ENCODE measurements at places on chromosomes 2 and 18.

GRCh38 chr2:109463891-109464290 is 149.9 kb downstream of the SEPTIN10 start:
- no peak for DNase-seq

GRCh38 chr2:215554689-215555498 is 119.0 kb upstream of the FN1 start:
- no peak for DNase-seq

DNA sequence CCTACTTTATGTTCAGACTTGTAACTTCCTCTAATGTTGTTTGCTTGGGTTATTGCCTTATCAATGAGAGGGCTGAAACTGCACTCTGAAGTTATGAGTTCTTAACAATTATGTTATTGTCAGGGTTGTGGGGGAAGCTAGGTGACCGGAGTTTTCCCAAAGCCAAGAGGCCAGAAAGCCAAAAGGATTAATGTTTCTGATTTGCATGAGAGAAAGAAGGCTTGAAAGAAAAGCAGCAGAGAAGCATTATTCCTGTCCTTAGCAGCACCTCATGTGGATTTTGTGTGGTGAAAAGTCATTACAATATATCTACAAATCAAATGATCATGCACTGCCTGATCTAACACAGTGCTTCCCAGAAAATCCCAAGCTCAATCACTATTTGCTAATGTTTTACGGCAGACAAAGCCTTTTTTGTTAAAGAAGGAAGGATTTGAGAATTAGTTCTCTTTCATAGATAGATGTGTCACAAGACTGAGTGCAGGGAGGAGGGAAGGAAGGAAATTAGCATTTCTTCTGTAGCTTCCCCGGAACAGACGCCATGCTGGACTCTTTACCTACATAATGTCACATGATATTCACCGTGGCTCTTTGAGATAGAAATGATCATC is 203.2 kb downstream of the ALK start:
- DNase-seq, result no peak

GRCh38 chr2:171909266-171909665 is 13.0 kb upstream of the HAT1 start:
- no peak for DNase-seq

GRCh38 chr2:95001051-95001562 is 24.4 kb upstream of the MAL start:
- DNase-seq, result no peak

GRCh38 chr2:200716386-200716785 is 95.3 kb upstream of the BZW1 start:
- DNase-seq, result no peak

DNA sequence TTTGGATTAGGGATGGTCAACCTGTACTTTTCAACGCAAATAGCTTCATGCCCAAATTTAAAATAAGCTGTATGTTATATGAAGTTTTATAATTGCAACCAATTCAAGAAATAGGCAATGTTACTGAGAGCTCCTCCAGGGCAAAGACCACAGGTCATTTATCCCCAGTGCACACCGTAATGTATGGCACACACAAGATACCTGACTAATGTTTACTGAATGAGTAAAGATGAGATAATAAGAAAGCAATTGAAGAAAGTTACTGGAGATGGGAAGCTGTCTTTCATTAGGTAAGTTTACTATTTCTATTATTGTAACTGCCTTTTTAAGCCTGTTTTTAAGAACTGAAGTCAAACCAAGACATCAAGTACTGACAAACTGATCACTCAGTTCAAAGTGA is 184.5 kb upstream of the VRK2 start:
- DNase-seq, result no peak

- DNase-seq, result no peak
These were observed 204.5 kb upstream of the CXCR4 start for GRCh38 chr2:136322428-136322827.

DNA sequence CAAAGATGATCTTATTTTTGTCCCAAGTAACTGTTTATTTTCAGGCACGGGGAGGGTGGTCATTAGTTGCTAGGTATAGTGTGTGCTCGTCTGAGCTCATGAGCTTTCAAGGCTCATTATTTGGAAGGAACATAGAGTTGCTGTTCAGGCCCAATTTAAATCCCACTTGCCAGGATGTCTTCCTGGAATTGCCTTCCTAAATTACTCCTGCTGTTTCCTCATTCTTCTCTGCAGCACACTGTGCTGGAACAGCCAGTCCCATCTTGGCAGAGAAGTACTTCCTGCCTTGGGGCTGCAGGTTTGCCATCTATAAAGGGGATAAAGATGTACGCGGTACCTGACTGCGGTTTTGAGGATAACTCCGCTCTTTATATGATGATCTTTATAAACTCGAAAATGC is 37.3 kb downstream of the GREB1 start:
- DNase-seq, result peak; percentile 16

DNA sequence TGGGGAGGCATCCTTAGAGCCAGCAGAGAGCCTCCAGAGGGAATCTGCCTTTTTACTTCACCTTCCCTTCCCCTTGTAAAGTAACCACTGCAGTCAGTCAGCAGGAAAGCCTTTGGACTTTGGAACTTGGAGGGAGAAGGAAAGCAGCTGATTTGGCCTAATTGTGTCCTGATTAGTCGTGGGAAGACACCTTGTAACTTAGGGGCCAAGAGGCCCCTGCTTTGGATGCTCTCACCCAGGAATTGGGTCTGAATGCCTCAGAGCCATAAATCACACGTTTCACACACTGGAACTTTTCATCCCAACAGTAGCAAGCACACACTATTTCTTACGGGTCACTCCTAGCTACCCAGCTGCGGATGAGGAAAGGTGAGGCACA is 81.0 kb upstream of the PPM1B start:
- no peak for DNase-seq

DNA sequence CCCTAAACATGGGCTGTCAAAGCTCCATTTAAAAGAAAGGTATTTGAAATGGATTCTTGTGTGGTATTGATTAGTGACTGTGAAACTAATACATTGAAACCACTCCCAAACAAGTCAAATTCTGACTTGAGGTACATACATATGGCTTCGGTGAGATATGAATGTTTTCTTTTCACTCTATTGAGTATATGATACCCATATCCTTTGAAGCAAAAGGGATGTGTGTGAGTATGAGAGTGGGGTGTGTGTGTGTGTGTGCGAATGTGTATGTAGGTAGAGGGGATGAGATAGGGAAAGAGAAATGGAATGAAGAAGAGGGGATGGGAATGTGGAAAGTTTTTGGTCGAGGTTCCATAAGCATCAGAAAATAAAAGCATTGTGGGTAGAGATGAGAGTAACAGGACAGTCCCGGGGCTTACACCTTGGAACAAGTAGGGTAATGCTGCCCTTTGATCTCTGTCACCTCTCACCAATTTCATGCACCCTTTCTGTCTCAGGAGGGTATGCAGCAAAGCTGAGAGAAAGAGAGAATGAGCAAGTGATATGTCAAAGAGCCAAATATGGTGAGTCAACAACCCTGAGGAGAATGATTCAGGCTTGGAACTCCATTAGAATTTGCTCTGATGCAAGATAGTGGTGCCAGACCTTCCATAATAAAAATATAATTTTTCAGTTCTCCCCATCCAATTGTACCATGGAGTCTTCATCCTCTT is 64.0 kb upstream of the ZEB2 start:
- no peak for DNase-seq

DNA sequence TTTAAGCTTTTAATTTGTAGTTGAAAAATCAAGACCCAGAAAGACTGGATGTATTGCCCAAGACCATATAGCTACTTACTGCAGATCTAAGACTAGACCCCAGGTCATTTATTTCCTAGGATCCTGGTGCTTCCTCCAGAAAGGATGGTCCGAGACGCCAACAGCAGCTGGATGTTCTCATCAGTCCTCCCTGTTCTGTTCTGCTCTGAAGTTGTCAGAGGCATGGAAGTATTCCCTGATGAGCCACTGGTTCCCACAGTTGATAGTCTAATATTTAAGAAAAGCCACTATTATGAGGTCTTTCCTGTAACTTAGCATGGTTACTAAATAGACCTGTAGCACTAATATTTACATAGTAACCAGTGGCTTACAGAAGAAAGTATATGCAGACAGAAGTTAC is 393.5 kb downstream of the MTX2 start:
- DNase-seq, result peak; percentile 33

DNA sequence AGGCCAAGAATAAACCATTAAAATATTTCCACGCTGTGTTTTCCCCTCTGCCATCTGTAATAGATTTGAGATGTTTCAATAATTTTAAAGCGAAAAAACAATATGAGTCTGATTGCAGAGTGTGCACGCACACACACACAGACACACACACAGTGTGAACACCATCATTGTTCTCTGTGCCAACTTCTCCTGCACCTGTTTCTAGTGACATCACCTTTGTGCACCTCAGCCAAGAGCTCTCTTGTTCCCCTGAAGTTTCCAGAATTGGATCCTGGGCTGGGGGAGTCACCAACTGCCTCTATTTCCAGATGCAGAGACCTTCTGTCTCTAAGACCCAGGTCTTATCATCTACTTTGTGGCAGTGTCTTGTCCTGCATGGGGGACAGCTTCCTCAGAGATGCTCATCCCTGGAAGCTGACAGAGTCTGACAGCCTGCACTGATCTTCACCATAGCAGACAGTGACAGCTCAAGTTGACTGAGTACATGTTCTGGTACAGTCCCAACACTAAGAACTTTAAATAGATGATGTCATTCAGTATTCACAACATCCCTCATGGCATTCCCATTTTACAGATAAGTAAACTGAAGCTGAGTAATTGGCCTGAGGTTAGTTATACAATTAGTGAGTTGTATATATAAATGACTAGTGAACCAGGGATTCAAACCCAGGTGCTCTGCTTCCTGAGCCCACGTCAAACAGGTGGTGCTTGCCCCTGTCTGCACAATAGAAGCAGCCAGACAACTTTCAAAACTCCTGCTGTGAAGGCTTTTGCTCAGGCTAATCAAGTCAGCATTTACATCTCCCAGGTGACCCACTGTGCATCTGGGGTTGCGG is 39.4 kb downstream of the ACOXL start:
- no peak for DNase-seq

DNA sequence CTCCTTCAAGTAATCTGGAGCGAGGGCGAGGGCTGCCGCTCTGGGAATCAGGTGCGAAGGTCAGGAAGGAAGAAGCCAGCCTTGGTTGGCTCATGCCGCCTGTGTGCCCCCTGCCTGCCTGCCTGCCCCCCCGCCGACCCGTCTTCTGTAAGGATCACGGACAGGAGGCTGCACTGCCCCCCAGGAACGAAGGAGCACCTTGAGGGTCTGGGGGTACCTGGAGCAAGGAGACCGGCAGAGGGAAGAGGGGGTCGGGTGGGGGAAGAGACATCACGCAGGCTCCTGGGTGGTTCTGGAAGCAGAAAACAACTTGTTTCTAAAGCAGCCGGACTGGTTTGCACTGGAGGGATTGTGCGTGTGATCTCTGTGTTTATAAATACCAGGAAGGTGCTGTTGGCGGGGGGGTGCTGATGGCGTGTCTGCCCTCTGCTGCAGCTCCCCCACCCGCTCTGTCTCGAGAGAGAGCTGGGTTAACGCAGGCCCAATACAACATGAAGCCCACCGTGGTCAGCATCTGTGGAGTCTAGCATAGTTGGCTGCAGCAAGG is 1.7 kb downstream of the FOSL2 start:
- DNase-seq, result peak; percentile 65

- DNase-seq, result no peak
These were observed 259.0 kb downstream of the PAX3 start for GRCh38 chr2:222039821-222040220.

GRCh38 chr2:98777076-98777475 is 46.1 kb upstream of the MGAT4A start:
- DNase-seq, result no peak

- DNase-seq, result no peak
These were observed 461.1 kb downstream of the LPIN1 start for GRCh38 chr2:12207491-12207890.

DNA sequence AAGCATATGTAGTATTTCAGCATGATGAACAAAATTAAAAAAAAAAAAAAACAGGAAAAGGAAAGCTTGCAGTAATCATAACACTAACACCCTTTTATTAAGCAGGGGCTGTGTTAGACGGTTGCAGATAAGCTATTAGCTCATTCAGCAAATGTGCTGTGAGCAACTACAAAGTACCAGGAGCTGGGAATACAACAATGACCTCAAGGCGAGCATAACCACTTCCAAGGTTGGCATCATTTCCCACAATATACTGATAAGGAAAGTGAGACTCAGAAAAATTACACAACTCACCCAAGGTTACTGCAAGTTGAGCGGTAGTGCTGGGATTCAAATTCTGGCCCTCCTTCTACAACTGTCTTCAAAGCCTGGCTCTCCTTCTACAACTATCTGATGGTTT is 38.2 kb upstream of the ACTR3 start:
- no peak for DNase-seq

DNA sequence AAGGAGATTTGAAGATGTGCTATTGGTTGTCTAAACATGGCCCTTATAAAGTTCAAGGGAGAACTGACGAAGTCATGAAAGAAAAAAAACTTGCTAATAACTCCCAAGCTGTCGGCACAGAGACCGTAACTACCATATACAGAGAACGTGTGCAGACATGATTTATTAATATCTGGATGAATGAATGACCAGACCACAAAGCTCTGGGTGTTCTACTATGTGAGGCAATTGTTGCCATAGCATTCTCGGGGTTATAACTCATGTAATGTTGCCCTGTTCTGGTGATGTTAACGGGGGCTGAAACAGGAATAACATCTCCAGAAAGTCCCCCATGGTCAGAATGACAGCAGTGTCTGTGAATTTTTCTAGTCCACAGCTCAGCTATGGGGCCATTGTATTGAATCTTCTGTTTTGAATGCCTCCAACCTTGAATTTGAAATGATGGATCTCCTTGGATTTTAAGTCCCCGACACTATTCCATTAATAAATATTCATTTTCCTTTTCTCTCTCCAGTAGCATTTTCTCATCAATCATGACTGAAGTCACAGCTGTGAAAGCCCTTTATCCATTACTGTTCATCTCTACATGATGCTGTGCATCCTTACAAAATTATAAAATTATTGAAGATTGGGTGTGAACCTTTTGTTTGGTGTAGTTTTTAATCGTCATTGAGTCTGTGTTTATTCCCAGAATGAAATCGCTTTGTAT is 483.4 kb upstream of the KLHL29 start:
- no peak for DNase-seq

DNA sequence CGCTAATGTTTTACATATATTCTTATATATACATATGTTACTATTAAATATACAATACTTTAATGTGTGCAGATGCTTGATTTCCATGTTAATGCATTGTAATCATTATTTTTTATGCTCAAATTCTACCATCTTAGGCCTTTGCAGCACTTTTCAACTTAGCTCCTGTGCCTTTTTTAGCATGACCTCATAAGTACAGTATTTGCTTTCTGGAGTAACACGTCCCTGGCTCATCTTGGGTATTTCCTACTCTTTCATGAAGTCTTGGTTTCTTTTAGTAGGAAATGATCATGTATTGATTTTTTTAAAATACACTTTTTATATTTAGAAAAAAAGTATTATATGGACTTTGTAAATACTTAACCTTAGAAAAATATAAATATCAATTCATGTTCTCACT is 36.5 kb downstream of the CAB39 start:
- DNase-seq, result no peak
